ENCODE measurements at places on chromosomes 12 and 14.

- no peak for DNase-seq
These were observed 22.4 kb upstream of the SUPT16H start for GRCh38 chr14:21406213-21406612.

DNA sequence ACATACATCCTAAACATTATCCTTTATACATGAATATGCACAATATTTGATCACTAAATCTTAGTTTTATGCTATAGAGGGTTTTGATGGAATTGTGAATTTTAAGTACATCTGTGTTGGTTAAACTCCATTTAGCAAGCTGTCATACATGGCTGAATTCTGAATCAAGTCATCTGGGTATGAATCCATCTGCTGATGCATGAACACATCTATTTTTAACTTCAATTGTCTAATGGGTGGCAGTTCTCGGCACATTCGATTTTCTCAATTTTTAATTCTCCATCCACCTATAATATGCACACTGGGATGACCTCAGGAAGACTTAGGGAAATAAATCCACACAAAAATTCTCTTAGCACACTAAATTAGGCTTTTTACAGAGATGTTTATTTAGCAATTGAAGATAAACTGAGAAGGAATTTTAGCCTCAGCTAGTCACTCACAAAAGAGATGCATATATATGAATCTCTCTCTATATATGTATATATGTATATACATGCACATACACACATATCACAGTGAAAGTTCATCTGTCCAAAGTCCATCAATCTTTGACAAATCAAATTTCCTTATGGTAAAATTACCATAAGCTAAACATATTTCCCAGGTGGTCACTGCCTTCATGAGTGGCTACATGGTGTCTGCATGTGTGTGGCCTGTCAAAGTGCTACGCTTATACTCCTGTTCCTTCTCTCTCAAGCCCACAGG lies 44.5 kb upstream of the VPS33A start:
- no peak for DNase-seq

- no peak for DNase-seq
These were observed 8.2 kb downstream of the TGM1 start for GRCh38 chr14:24254630-24255392.

GRCh38 chr14:32384464-32384863 lies 55.4 kb downstream of the AKAP6 start:
- DNase-seq, result no peak

DNA sequence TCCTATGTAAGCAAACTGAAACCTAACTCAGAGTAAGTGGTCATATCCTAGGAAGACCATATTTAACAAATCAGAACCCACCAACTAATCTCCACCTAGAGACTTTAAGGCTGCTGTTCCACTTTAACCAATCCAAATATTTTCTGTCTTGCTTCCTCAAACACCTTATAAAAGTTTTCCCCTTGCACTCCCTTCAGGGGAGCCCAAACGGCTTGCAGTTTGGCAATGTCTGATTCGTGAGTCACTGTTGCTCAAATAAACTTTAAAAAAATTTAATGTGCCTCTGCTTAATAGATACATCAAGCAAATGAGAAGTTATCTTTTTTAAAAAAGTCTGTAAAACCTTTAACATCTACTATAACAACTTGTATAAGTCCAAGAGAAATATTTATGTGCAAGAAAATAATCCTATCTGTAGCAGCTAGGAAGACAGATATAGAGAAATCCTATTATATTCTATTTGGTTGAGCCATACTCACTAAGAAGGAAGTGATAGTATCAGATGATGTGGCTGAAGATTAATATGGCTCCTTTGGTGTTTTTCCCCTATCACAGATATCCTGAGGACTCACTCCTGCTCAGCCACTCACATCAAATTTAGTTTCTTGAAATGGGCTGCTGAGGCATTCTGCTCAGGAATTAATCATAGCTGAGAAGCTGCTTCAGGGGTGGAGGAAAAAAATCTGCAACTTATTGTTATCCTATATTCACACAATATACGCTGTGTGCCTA lies 65.1 kb upstream of the DUSP6 start:
- DNase-seq, result peak; percentile 31

DNA sequence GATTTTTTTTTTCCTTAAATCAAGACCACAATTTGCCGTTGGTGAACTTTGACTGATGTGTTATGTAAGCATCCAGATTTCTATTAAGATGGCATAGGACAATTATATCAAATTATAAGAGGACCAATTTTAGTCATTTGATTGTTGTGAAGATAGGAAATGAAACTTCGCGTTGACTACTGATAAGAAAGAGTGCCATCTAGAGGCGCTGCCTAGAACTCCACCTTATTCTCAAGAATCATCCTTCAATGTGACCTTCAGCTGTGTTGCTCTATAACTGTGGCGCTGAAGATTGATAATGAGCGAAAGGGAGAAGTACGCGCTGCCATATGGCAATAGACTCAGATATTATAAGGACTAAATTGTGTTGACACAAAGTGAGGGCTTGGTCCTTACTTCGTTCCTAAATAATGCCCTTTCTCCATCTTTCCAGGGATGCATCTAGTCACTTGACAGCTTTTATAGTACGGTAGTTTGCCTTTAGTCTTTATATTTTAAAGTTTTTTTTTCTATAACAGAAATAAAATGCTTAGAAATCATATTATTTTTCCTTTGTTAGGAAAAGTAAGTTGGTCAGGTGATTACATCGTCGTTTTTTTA lies 350.8 kb upstream of the STXBP6 start:
- peak; percentile 56 for DNase-seq

DNA sequence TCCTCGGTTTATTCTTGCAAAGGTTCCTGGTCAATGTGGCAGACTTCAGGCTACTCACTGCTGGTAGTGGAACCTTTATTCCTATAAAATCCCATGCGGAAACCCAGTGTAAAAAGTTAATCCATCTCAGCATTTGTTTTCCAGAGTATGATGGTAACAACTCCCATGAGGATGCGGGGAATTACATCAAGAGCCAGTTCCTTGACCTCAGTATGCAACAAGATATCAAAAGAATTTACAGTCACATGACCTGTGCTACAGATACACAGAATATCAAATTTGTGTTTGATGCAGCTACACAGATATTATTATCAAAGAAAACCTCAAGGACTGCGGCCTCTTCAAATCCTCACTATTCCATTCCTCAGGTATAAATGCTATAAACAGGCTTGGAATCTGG lies 19.3 kb downstream of the CPM start:
- DNase-seq, result peak; percentile 29

GRCh38 chr12:7605900-7606465 lies 59.7 kb downstream of the APOBEC1 start:
- DNase-seq, result no peak

DNA sequence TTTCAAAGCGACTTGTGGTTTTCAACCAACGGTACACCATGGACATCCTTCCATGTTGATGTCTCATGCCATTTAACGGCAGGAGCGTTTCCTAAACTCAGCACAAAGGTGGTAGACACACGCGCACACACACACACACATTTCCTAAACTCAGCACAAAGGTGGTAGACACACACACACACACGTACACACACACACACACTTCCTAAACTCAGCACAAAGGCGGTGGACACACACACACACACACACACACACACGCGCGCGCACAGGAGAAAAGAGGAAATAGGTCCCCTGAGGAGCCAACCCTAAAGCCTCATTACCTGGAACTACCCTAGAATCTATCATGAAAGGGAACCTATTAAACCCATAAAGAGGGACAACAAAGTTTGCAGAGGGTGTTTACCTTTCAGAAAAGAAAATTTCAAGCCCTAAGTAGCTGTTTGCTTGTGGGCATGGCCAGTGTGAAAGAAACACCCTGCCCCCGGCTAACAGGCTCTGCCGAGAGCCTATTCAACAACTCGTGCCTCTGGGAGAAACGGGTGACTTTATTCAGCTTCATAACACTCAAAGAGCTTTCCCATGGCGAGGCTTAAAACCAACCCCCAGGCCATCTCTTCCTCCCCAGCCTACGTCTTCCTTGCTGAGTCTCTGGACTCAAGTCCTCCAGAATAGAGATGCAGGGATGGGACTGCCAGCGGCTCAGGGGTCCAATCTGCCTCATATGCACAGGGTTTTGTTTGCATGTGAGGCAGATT lies 31.8 kb downstream of the SLC8B1 start:
- DNase-seq, result no peak

DNA sequence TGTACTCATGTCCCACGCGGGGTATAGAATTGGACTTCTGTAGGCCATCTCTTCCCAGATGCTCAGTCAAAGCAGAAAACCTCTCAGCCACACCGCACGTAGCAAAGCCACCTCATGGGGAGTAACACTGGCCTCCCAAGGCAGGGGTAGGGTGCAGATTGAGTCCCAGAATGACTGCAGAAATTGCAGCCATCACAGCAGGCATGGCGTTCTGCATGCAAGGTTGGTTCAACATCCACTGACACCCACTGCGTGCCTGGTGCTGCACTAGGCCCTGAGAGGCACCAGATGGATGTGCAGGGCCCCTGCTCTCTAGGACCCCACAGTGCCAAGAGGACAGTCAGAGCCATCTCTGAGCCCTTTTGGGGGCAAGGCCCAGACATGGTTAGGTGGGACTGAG lies 39.9 kb downstream of the RAB35 start:
- DNase-seq, result no peak

- no peak for DNase-seq
These were observed 4.8 kb downstream of the COPZ1 start for GRCh38 chr12:54329759-54330158.
